ENCODE measurements at places on chromosomes 2 and 18. TPM values are rescaled to one million over a fixed set of nuclear protein-coding genes. Genes with fewer than 3 reads are reported as not detected.

The ZNF513 gene
- total RNA-seq: 4.5 TPM

The SLC9A4 gene
- total RNA-seq: 2.7 TPM

The REEP1 gene
- total RNA-seq: 0.24 TPM

The CDK15 gene
- total RNA-seq: not detected

The COL4A3 gene
- under 0.01 TPM for total RNA-seq

The KCNS3 gene
- total RNA-seq: 20.2 TPM

The BOK gene
- 48.2 TPM for total RNA-seq

The CHRNG gene
- not detected for total RNA-seq

The TMEM17 gene
- 1.2 TPM for total RNA-seq

The TBR1 gene
- total RNA-seq: not detected

The MPPE1 gene
- 30.5 TPM for total RNA-seq

The PRSS56 gene
- total RNA-seq: not detected

The EVX2 gene
- total RNA-seq: not detected

The SERPINB12 gene
- 0.48 TPM for total RNA-seq

The PLGLB1 gene
- total RNA-seq: 2.3 TPM

The MSGN1 gene
- total RNA-seq: not detected

The GPC1 gene
- total RNA-seq: 130 TPM

The CHRND gene
- total RNA-seq: not detected

The FLACC1 gene
- not detected for total RNA-seq

The MYCN gene
- not detected for total RNA-seq

The ICA1L gene
- 1.9 TPM for total RNA-seq

The PDK1 gene
- total RNA-seq: 32.4 TPM

The SETBP1 gene
- total RNA-seq: 2.7 TPM

The CDH2 gene
- under 0.01 TPM for total RNA-seq

The STAT4 gene
- 13.6 TPM for total RNA-seq

The LCT gene
- not detected for total RNA-seq

The ZBTB7C gene
- under 0.01 TPM for total RNA-seq

The SP140L gene
- total RNA-seq: 3.6 TPM

The ECEL1 gene
- not detected for total RNA-seq

The FER1L5 gene
- under 0.01 TPM for total RNA-seq

The IL1R2 gene
- total RNA-seq: not detected

The SH3BP4 gene
- 32.8 TPM for total RNA-seq
